ENCODE measurements at places on chromosomes 6 and 20.

DNA sequence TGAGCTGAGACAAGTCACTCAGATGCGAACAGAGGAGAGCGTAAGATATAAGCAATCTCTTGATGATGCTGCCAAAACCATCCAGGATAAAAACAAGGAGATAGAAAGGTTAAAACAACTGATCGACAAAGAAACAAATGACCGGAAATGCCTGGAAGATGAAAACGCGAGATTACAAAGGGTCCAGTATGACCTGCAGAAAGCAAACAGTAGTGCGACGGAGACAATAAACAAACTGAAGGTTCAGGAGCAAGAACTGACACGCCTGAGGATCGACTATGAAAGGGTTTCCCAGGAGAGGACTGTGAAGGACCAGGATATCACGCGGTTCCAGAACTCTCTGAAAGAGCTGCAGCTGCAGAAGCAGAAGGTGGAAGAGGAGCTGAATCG is 9.5 kb upstream of the SNRNP48 start:
- DNase-seq = no peak

DNA sequence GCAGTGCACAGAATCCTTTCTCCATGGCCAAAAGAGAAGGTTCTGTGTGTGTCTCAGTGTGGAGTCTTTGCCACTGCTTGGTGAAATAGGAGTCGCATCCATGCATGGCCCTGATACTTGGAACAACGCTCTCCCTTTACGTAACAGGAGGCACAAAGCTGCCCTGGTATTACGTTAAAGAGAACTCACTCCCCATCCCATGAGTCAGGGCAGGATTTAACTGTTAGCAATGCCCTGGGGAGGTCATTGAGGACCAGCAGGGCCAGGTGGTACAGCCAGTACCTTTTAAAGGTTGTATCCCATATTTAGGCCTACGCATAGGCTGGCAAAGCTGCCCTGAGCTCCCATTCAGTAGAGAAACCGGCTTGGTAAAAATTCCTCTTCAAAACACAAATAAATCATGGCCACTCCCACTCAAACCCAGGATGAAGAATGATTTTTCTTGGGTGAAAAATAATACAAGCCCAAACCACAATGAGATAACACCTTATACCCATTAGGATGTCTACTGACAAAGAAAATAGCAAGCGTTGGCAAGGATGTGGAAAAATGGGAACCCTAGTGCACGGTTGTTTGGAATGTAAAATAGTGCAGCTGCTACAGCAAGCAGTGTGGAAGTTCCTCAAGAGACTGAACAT is 37.1 kb downstream of the MYLK4 start:
- DNase-seq = no peak

GRCh38 chr6:144776031-144776819 is 491.1 kb downstream of the UTRN start:
- no peak for DNase-seq

- no peak for DNase-seq
Observed at GRCh38 chr6:16130932-16131387, 2.1 kb downstream of the MYLIP start.

DNA sequence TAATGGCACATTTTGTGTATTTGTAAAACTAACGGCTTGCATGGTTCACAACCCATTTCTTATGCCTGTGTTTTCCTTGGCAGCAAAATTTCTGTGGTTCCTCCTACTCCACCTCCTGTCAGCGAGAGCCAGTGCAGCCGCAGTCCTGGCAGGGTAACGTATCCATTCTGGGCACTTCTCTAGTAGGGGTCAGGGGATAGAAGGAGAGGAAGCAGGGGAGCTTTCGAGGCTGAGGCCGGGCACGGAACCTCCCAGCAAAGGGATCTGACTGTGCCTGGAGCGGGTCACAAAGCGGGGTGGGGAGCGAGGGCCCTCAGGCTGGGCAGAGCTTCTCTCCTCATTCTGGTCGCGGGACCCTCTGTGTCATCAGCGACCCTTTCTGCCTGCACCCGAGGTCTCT is 58.4 kb downstream of the SYTL3 start:
- no peak for DNase-seq

DNA sequence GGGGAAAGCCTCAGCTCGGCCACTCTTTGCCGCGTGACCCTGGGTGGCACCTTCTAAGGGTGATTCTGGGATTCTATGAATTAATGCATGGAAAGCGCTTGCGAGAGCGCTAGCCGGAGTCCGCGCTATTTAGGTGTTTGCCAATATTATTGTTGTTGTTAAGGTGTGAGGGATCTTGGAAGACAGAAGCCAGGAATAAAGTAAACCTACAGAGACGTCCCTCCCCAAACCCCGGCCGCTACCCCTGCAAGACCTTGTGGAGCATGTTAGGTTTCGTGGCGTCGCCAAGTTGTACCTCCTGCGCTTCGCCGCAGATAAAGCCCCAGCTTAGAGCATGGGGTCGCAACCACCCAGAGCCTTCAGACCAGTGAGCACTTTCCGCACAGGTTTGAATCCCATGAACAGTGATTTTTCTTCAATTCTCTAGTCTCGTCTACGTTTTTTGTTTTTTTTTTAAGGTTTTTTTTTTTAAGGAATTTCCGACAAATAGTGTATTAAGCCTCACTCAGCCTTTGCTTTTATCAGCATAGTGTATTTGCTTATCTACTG is 16.9 kb upstream of the ZSCAN9 start:
- no peak for DNase-seq

GRCh38 chr6:124879110-124879991 is 82.9 kb upstream of the RNF217 start:
- DNase-seq = no peak

DNA sequence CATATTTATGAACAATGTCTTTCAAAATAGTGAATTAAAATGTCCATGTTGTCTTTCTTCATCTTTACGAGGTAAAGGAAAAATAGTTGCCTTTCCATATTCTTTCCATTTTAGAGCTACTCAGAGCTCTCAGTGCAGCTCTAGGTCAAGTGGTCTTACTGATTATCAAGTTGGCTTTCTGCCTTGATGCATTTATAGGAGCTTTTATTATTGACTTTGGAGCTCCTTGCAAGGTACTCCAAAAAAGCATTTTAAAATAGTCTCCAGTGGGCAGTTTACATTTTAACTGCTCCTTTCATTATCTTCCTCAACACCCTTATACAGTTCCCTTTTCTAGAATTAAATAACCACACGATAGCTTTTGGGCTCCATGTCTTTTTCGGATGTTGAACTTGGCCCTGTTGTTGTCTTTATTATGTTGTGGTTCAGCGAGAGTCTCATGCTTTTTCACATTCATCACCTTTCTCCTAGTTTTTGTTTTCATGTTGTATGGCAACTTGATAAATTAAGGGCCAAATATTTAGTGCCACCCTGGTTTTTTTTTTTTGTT is 122.9 kb downstream of the CLIC5 start:
- DNase-seq = no peak

GRCh38 chr6:69865126-69865525 is 1.2 kb upstream of the COL19A1 start:
- DNase-seq = no peak

- no peak for DNase-seq
Observed at GRCh38 chr6:47809873-47810272, 28.0 kb downstream of the OPN5 start.

DNA sequence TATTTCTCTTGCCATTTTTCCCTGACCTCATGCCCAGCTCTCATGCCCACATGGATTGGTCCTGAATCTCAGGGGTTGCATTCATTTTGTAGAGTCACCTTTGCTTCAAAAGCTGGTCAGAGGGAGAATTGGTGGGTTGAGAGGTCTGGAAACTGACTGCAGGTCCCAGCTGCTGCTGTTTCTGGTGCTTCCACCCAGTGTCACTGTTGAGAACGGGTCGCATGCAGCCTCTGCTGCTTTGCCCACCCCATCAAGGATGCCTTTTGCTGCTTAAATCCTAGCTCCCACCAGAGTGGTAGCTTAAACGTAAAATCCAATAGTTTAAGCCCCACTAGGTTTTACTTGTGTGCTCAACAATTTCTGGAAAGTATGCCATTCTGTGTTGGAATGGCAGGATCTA is 211.4 kb upstream of the TSHZ2 start:
- DNase-seq = no peak

GRCh38 chr20:41300886-41301285 is 16.6 kb downstream of the ZHX3 start:
- DNase-seq = no peak

- DNase-seq = no peak
Observed at GRCh38 chr6:158191032-158191431, 22.9 kb downstream of the GTF2H5 start.

- no peak for DNase-seq
Observed at GRCh38 chr6:14857001-14857400, 388.9 kb upstream of the JARID2 start.

DNA sequence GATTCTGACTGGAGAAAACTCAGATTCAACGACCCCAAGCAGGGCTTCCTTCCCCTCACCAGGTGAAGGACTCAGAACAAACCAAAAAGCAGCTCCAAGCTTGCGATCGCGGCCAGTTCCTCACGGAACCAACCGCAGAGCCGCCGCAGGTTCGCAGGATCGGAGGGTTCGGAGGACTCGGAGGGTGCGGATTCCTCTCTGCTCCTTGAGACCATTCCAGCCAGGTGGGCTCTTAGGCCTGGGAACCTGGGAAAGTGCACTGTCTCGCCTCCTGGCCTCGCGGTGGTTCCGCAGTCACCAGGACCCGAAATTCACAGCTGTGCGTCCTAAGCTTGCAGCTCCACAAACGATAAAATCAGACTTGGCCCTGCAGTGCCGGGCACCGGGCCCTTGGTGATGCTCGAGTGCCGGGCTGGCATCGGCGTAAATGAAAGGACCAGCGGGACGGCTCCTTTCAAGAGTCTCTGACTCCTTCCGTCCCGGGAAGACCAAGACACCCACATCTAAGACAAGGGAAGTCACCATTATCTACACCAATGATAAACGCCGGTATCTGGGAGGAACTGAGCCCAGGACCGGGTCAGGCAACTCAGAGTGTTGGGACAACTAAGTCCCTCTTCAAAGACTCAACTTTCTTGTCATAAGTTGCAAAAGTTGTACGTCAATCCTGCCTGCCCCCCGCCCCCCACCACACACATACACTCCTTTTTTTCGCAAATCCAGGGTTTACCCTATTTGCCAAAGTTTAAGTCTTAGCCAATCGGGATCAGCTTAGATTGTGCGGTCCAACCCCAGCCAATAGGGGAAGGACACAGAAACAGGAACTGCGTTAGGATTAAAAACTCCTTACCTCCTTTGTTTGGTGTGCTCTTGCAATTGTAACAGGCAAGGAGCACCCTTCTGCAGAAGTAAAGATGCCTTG is 69.8 kb upstream of the PRSS16 start:
- peak; percentile 29 for DNase-seq

DNA sequence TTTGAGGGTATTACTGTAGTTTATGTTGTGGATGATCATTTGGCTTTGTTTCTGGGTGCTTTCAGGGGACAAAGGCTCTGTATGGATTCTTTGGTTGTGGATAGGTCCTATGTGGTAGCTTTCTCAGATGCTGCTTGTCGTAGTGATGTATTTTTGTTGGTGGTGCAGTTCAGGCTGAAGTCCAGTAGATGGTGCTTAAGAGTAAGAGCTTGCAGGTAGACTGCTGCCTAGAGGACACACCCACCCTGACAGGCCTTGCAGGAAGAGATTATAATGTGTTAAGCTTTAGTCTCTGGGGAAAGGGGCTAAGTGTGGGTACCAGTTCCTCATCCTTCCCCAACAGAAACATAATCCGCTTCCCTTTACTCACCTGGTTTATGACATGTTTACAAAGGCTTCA is 62.6 kb upstream of the ADGRB3 start:
- peak; percentile 73 for DNase-seq

GRCh38 chr20:17658648-17658993 is 23.4 kb downstream of the RRBP1 start:
- no peak for DNase-seq

DNA sequence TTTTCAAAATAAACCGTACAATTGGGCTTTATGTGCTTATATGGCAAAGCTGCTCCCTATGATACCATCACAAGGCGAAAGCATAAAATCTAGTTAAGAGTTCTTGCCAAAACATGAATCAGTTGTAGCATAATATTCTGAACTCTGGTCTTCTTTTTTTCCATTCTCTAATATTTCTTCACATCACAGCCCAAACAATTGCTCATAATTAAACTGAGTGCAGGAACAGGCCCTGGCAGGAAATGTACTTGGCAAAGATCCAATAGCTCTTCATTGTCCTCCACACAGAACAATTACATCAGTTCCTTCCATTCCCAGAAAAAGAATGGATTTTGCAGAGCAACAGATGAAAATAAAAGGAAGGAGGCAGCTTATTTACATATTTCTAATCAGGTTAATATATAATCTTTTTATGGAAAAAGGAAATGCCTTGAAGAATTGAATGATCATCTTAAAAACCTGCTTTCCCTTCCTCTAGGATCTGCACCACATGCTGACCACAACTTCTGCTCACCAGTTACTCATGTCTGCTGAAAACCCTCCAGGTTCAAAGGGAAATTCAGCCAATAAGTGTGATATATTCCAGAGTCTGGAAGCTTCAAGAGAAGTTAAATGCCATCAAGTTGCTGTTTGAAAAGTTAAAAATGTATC is 123.3 kb upstream of the COL21A1 start:
- DNase-seq = peak; percentile 83

GRCh38 chr6:132725947-132726607 is 12.2 kb upstream of the VNN1 start:
- DNase-seq = no peak

- DNase-seq = no peak
Observed at GRCh38 chr6:112579601-112580000, 232.5 kb downstream of the RFPL4B start.

DNA sequence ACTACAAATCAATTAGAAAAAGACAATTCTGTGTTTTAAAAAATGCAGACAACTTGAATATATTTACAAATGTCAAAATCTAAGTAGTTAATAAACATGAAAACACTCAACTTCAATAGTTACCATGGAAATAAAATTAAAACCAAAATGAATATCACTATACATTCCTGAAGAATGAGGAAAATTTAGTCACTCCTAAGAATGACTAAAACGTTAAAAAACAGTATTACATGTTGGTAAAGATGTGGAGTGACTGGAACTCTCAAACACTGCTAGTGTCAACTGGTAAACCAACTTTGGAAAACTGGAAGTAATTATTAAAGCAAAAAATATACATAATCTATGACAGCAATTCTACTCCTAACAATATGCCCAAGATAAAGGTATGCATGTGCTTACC is 36.3 kb downstream of the AHI1 start:
- no peak for DNase-seq

Measured in NCI-H1436 (cell line).